ENCODE measurements at places on chromosomes 11 and 22.
A peak's percentile ranks its signal among the peaks of the same experiment; 100 is the strongest.

DNA sequence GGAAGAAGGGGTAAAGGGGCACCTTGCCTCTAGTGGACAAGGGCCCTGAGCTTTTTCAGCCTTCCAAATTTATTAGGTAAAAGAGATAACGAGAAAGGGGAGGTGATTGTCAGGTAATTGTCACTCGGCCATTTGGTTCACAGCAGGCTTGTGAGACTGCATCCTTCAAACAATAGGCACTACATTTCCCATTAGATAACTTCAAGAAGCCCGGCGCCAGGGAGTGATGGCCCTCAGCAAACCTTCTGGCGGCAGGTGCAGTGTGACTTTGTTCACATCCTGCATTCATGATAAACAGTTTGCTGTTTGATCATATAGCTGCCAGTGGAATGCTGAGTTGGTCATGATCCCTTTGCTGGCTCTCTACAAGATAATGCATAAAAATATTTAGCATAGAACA is 185.1 kb downstream of the CWF19L2 start:
- no peak for DNase-seq

GRCh38 chr22:32832174-32832573 is 30.7 kb downstream of the TIMP3 start:
- DNase-seq: no peak

DNA sequence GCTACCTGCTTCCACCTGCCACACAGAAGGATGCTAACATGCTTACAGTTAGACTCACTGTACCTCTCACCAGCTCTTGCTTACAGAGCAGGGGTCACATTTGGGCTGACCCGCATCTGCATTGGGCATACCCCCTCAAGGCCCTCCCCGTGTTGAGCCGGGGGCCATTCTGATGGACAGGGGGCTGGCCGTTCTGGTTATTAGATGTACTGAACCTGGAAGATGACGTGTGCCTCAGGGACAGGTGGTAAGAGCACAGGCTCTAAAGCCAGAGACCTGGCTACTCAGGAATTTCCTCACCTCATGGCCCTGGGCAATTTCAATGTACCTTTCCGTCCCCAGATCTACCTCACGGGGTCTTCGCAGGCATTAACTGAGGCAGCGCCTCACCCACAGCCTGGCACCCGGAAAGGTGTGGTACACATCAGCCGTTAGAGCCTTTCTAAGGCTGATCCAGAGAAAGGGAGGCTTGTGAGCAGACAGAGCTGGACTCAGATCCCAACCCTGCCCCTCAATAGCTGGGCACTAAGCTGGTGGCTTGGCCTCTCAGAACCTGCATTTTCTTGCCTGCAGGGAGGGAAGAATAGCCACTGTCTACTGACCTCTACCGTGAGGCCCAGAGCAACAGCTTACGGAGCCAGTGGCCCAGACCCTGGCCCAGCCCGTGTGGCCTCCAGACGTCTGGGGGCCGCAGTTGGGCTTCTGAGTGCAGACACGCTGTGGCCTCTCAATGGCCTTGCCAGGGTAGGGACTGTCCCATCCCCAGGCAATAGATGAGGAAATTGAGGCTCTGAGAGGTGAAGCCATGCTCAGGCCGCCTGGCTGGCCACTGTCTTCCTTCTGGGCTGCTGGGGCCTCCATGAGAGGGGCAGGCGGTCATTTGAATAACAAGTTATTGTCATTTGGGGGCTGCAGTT is 100.6 kb downstream of the MORC2 start:
- no peak for DNase-seq

DNA sequence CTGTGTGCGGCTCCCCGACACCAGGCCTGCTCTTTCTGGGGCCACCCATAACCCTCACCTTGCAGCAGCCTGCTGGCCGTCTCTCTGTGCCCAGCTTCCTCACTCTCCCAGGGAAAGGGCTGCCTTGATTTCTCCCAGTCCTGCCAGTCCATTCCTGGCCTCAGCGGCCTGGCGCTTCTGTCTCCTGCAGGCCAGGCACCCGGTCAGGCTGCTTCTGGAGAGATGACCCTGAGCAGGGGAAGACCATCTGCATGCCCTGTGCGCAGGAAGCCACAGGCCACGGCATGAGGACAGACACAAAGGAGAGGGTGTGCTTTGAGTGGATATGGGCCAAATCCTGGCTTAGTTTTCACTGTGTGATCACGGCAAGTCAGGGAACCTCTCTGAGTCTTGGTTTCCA is 86.2 kb downstream of the TSPAN18 start:
- DNase-seq: no peak

GRCh38 chr11:72135891-72136683 is 562 bp downstream of the FOLR3 start:
- DNase-seq: no peak

DNA sequence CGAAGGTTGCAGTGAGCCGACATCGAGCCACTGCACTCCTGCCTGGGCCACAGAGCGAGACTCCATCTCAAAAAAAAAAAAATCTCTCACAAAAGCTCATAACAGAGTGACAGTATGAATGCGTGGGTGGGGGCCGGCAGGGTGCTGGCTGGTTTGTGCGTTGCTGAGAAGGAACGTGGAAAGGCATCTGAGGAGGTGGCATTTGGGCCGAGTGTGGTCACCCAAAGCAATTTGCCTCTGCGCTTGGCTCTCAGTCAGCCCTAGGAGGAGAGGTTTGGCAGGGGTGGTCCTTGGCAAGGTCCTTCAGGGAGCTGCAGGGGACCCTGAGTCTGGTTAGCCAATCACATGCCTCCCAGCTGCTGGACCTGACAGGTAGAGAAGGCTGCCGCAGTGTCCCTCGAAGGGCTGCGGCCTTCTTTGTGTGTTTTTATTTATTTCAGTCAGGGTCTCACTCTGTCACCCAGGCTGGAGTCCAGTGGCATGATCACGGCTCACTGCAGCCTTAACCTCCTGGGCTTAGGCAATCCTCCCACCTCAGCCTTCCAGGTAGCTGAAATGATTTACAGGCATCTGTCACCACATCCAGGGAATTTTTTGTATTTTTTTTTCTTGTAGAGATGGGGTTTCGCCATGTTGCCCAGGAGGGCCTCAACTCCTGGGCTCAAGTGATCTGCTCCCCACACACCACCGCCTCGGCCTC is 23.5 kb upstream of the OSBPL5 start:
- DNase-seq: no peak

DNA sequence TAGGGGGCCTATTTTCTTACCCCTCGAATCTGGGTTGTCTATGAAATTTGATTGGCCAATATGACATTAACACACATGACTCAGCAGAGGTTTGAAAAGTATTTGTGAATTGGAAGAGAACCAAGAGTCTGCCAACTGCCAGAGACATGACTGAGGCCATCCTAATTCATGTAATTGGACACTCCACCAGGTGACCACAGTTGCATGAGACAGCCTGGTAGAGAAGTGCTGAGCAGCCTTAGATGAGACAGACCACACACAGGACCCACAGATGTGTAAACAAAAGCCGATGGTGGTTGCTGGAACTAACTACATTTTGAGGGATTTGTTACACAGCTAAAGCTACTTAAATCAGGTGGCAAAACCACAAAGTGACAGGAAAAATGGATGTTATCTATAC is 855 bp upstream of the MS4A5 start:
- no peak for DNase-seq

DNA sequence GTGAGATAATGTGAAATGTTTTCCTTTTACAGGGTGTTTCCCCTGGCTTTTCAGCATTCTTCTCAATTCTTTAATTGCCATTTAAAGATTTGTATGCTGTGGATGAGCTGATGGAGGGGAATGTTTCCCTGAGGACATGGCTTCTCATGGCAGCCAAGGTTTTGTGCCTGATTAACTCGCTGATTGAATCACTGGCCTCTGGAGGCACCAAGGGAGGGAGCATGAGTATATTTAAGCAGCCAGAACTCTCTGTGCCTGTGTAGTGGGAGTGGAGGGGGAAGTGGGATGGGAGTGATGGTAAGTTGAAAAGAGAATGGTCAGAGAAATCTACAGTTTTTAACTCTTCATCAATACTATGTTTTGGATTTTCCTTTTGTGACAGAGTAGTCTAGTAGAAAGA is 88.7 kb downstream of the STIM1 start:
- DNase-seq: no peak

DNA sequence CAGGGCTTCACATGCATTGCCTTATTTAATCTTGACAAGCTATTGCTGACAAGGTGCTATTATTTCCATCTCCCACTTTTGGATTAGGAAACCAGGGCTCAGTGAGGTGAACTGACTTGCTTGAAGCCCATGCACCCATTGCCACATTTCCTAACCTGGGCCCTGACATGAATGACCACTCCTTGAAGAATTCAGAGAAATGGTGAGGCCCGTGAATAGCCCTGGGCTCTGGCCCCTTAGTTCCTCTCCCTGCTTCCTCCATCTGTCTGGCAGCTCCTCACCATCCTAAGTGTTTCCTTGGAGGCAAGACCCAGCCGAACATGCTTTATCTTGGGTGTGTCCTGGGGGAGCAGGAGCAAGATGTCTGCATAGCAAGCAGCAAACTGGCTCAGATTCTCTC is 56.1 kb upstream of the NECTIN1 start:
- no peak for DNase-seq

- DNase-seq: no peak
These were observed 70.0 kb downstream of the NARS2 start for GRCh38 chr11:78504708-78505107.

DNA sequence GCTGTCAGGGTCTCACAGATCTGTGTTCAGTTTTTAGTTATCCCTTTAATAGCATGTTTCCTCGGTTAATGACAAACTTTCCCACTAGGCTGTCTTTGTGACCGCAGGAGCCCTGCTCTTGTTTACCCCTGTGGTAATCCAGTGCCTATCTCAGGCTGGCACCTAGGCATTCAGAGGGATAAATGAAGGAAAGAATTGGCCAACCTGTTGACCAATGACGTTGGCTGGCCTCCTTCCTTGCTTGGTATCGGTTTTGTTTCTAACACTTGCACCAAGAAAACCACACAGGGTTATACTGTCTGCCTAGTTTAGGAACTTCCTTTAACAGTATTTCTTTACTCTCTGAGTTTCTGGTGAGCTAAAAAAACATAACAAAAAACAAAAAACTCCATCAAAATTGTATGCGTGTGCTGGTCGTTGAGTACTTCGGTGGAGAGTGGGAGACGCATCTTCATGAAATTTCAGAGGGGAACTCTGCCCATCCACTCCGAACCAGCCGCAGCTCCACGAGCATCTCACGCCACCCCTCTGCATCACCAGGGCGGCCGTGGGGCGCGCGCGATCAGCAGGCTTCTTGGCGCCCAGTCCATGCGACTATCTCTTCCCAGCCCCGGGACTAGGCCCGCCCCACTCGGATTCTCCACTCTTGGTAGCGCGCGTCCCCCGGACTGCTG is 563 bp upstream of the ENDOD1 start:
- peak; percentile 76 for DNase-seq

GRCh38 chr11:75814363-75814676 is 690 bp upstream of the UVRAG start:
- DNase-seq: no peak

DNA sequence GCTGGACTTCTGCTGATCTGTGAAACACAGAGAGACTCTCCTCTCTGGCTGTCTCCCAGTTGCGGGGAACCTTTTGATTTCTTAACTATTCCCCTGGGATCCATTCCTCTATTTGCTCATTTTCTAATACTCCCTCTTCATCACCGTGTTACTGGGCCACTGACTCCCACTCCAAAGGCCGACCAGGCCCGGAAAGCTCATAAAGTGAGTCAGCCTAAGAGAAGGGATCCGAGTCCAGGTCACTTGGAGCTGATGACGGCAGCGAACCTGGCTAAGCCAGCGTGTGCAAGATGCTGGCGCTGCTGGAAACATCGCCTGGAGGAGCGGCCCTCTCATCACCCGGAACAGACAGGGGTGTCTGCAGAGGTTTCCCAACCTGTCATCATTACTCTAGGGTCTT is 112.8 kb downstream of the FBXO7 start:
- no peak for DNase-seq

- DNase-seq: no peak
These were observed 19.4 kb downstream of the SNU13 start for GRCh38 chr22:41668971-41669911.

- no peak for DNase-seq
These were observed 668.7 kb downstream of the BRD1 start for GRCh38 chr22:49158741-49159564.

- DNase-seq: no peak
These were observed 108.6 kb downstream of the BRD1 start for GRCh38 chr22:49719046-49719445.

GRCh38 chr11:134512061-134512460 is 100.0 kb upstream of the B3GAT1 start:
- no peak for DNase-seq

GRCh38 chr11:117618982-117619355 is 178.0 kb downstream of the DSCAML1 start:
- DNase-seq: no peak

DNA sequence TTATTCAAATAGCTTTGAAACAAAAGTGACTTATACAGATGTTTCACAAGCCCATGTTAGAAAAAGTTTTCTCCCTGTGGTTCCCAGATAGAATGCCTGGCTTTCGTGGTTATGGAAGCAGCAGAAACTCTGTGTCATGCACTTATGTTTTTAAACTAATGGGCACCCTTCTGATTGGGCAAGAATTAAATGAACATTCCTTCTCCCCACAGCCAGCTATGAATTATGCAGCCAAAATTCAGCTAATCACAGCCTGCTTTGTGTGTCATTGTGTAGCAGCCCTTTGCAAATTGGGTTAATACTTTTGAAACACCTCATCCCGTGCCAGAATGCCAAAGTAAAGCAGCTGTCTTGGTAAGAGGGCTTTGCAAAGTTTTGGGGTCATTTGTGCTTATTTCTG is 46.9 kb downstream of the PANX1 start:
- DNase-seq: no peak

- DNase-seq: no peak
These were observed 279.4 kb downstream of the LARGE1 start for GRCh38 chr22:33640900-33641299.

- no peak for DNase-seq
These were observed 127.3 kb upstream of the TOP3B start for GRCh38 chr22:22109693-22110466.

DNA sequence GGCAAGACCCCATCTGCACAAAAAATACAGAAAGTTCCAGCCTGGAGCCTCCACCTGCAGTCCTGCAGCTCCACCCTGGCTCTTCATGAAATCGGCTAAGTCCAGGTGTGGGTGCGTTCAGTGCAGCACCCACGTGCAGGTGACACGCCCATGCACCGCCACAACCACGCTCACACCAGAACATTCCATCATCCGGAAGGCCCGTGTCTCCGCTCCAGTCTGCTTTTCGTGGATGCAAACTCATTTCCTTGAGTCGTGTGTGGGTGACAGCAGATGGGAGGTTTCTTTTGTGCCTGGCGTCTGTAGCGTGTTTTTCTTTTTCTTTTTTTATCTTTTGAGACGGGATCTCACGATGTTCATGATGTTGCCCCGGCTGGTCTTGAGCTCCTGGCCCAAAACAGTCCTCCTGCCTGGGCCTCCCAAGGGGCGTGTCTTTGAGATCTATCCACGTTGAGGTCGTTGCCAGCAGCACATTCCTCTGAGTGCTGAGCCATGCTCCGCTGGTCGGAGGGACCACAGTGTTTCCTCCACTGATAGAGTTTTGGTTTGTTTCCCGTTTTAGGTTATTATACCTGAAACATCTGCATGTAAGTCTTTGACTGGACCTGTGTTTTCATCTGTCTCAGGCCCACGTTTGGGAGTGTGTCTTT is 7.2 kb downstream of the PTDSS2 start:
- no peak for DNase-seq

- DNase-seq: no peak
These were observed 9.9 kb downstream of the NDUFV1 start for GRCh38 chr11:67616431-67617242.

GRCh38 chr22:21947040-21948014 is 5.3 kb downstream of the PPM1F start:
- no peak for DNase-seq

GRCh38 chr11:124310721-124311120 is 3.0 kb downstream of the OR8D1 start:
- DNase-seq: no peak

All from activated naive CD4-positive, alpha-beta T cell (primary cell).